Left kidney (tissue), 8 donors: ENCODE measurements at places on chromosomes 2 and 18.

DNA sequence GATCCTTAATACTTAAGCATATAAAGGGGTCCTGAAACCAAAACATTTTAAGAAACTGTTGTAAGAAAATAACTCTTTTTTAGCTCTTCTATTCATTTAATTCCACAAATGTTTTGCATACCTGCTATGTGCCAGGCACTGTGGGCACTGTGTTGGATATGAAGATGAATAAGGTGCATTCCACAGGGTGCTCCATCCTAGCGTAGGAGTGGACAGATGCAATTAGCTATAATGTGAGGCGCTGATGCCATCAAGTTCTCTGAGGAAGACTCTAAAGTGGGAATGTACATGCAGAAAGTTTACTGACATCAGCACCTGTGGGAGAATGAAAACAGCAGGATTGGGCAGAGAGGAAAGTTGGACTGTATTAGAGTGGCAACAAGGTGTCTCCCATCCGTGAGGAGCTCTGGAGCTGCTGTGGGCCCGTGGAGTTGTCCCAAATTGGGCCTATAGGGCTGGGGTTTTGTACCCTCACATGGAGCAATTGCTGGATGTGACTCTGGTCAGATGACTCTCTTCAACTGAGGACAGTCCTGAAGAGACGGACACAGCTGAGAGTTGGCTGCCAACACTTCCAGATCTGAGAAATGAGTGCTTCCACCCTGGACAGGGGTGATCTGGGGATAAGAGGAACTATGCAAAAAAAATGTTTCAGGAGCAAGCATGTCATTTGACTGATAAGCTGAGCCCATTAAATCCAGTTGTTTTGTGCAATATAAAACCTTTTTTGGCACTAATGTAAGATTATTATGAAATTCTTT lies 22.3 kb downstream of the CD8A start:
- DNase-seq, result no peak

- DNase-seq, result peak; percentile 35
Observed at GRCh38 chr2:151260573-151261230, 961 bp downstream of the RBM43 start.

- DNase-seq, result peak; percentile 10
Observed at GRCh38 chr2:213189001-213189899, 37.8 kb upstream of the IKZF2 start.

- no peak for DNase-seq
Observed at GRCh38 chr18:71797554-71797953, 746.6 kb downstream of the CBLN2 start.

GRCh38 chr2:238701341-238702206 lies 146.3 kb upstream of the TWIST2 start:
- no peak for DNase-seq

DNA sequence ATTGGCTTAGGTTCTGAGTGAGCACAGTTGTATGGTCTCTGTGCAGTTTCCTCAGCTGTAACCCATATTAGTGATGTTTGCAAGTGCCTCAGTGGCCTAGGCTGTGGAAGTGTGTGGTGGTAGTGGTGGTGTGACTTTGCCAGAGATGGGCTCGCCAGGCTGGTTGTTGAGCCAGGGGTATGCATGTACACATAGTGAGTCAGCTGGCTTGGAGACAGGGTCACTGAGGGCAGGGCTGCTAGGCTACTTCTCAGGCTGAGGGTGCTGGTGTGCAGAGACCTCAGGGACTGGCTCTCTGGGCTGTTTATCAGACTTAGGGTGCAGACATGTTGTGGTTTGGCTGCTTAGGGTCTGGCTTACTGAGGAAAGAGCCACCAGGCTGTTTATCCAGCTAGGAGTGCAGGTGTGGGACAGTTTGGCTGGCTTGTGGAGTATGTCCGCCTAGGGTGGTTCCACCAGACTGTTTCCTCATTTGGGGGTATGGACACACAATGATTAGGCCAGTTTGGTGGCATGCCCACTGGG lies 15.0 kb downstream of the APLF start:
- no peak for DNase-seq

GRCh38 chr2:10204326-10205161 lies 82.0 kb downstream of the RRM2 start:
- DNase-seq, result no peak

DNA sequence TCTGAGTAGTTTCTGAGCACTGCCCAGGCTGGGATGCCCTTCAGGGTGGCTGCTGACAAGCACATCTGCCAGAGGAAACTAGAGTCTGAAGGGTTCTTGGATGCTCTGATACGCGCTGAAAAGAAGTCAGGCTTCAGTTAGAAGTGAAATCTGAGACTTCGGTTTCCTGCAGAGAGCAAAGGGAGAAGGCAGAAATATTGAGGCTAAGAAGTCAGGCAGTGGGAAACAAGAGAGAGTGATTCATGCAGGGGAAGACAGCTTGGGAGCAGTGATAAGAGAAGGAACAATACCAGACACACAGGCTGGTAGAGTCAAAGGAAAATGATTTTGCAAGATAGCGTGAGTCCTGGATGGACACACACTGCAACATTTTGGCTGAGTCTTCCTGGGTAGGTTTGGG lies 51.0 kb upstream of the BOD1L2 start:
- no peak for DNase-seq

- DNase-seq, result no peak
Observed at GRCh38 chr18:50287028-50287440, 458 bp downstream of the CXXC1 start.

- no peak for DNase-seq
Observed at GRCh38 chr2:240438810-240439697, 3.6 kb downstream of the GPC1 start.

GRCh38 chr2:162127422-162127821 lies 24.6 kb downstream of the GCG start:
- DNase-seq, result no peak

DNA sequence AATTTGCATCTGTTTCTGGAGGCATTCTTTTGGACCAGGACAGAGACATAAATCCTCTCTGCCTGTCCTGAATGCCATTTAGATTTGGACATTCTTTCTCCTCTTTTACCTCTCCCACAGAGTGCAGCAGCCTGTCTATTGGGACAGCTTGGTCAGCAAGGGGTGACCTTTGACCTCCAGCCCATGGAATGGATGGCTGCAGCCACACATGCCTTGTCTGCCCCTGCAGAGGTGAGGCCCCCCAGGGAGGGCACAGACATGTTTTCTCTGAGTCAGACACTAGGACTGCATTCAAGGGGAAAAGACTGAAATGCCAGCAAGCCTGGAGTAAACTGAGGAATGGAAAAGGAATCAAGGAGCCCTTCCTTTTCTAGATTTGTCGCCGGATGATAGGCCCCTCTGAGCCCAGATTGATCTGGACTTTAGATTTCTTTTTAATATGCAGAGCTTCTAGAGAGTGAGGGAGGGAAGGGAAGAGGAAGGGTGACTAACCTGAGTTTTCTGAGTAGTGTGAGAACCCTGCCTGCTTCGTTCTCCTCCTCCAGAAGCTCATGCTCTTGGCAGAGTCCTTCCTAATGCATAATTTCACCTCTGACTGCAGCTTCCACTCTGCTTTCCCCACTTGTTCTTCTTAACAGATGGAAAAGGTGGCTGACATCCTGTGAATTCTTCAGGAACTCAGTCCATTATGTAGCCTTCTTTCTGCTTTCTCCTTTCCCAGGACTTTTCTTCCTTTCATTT lies 16.1 kb upstream of the TTLL4 start:
- no peak for DNase-seq

DNA sequence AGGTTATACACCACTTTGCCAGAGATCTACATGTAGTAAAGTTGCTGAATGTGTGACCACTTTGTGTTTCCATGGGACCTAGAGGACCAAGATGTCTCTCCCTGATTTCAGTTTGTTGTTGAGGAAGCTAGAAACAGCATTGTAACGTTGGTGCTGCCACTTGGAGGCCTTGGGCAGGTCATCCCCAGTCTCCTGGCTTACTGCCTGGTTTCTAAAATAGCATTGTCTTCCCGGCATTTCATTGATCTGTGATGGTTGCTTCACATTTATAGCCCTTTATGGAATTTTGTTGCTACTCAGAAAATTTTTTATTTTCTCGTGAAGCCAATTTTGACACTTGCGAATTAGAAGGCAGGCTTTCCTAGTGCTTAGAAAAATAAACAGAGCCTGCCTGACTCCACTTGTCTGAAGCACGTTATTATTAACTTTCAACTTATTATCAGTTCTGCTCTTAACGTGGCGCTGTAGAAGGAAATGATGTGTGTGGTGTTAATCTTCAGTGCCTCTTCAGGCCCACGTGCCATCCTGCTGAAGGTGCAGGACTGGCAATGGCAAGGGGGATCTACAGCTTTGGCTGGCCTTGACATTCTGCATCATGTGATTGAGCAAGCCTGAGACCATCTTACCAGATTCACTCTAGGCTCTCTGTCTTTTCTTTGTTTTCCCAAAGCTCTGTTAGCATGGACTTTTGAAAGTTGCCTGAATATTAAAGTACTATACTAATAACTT lies 59.9 kb downstream of the INPP4A start:
- no peak for DNase-seq

GRCh38 chr2:132272713-132273112 lies 111.0 kb upstream of the ANKRD30BL start:
- no peak for DNase-seq

DNA sequence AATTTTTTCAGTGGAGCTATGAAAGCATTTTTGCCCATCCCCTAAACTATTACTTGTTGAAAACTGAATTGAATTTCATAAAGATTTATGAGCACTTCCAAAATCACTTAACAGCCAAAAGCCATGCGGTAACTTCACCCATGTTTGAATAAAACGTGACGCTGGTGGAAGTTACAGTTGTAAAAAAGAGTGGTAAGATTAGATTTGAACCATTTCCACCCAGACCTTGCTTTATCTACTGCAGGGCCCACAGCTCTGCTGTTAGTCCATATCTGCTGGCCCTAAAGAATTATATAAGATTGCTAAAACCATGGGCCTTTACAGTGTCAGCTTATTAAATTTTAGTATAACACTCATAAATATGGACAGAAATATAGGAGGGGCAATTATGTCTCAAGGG lies 15.5 kb upstream of the ITGA4 start:
- DNase-seq, result no peak

DNA sequence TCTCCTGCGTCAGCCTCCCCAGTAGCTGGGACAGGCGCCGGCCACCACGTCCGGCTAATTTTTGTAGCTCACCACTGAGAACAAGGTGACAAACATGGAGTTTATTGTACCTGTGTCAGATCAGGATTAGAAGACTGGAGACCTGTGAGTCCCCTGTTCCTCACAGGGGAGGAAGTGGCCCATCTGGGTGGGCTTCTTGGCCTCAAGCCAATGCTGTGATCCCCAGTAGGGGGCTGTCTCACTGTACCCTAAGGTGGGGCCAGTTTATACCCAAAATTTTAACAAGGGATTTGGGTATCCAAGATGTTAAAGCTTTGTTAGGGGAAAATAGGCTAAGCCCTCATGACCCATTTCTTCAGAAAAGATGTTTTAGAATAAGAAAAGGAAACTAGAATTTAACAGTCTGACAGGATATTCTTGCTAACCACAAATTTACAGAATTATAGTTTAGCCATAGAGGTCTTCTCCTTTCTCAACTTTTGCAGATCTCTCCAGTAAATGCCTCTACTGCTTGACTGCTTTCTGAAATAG lies 16.3 kb downstream of the PCBP1 start:
- DNase-seq, result no peak

GRCh38 chr2:143705108-143705707 lies 576.0 kb downstream of the ARHGAP15 start:
- no peak for DNase-seq

- DNase-seq, result no peak
Observed at GRCh38 chr18:62744076-62744968, 29.0 kb downstream of the PHLPP1 start.

DNA sequence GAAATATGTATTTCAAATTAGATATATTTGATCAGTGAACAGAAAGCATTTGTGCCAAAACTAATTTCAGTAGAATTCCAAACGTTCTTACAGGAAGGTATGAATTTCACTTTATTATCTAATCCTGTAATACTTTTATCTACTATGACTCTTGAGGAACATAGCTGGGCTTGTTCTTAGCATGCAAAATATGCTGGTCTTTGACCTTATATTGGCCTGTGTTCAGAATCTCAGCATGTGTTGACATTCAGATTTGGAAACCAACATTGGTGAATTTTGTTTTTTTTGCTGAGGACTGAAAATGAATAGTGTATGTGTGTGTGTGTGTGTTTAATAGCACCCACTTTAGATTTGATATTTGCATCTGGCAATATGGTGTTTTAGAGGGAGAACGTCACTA lies 112.2 kb downstream of the MEIS1 start:
- no peak for DNase-seq

DNA sequence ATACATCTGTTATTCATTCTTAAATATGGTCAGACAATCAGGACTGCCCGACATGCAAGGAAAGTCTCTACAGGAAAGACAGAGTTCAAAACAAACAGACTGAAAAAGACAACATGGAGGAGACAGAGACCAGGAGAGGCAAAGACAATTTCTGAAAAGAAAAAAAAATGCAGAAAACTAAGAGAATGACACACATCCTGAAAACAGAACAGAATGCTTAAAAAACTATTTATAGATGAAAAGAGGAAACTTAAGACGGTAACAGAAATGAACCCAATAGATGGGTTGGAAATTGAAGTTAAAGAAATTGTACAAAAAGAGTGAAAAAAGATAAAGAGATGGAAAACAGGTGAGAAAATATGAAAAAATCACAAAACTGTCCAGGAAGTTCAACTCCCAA lies 95.7 kb downstream of the BCL2 start:
- no peak for DNase-seq

DNA sequence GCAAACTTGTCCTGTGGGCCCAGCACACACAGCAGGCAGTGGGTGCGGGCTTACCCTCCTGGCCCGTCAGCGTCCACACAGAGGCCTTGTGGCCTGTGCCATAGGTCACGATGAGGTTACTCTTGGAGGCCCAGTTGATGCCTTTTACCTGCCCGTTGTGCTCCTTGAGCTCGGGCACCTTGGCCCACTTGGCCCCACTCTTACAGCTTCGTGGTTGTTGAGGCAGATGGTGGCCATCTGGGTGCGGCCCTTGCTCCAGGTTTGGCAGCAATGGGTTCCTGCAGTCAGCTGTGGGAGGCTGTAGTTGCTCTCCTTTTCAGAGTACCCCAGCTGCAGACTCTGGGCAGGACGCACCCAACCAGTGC lies 45.5 kb upstream of the PTH2R start:
- DNase-seq, result no peak

- no peak for DNase-seq
Observed at GRCh38 chr2:192953116-192953515, 758.4 kb upstream of the TMEFF2 start.

- no peak for DNase-seq
Observed at GRCh38 chr2:101623031-101623521, 74.4 kb upstream of the MAP4K4 start.
